Adrenal gland (tissue), 19 donors: ENCODE measurements at places on chromosomes 13 and 19.
A peak's percentile ranks its signal among the peaks of the same experiment; 100 is the strongest.

- peaks cover 5% of the 10 kb centered on the region for H3K27me3 ChIP-seq
- H3K27ac ChIP-seq = no peak overlapping the region
- no peak for DNase-seq
Measured at GRCh38 chr13:113731192-113732175, 27.5 kb upstream of the TMEM255B start.

- no peaks in the 10 kb centered on the region for H3K36me3 ChIP-seq
- H3K27ac ChIP-seq = no peak overlapping the region
- H3K27me3 ChIP-seq = peaks cover 35% of the 10 kb centered on the region
- peaks cover 11% of the 10 kb centered on the region for H3K4me1 ChIP-seq
Measured at GRCh38 chr19:41937525-41938468, 9.5 kb upstream of the ERFL start.

GRCh38 chr13:97559981-97560380, 126.0 kb downstream of the RAP2A start:
- no peak overlapping the region for H3K4me3 ChIP-seq
- H3K4me1 ChIP-seq = no peaks in the 10 kb centered on the region
- no peaks in the 10 kb centered on the region for H3K36me3 ChIP-seq

DNA sequence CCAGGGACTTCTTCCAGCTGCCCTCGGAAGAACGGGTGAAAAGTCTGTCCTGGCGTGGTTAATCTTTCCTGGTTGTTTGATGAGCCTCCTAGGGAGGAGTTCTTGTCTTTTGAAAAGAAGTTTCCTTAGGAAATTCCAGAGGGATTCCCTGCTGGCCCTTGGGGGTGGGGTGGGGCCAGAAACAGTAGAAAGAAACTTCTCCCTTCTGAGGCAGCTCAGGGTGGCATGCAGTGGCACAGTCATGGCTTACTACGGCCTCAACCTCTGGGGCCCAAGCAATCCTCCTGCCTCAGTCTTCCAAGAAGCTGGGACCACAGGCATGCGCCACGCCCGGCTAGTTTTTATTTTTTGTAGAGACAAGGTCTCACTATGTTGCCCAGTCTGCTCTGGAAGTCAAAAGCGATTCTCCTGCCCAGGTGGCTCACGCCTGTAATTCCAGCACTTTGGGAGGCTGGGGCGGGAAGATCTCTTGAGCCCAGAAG, 1.5 kb downstream of the ZNF101 start:
- H3K36me3 ChIP-seq = no peaks in the 10 kb centered on the region
- H3K4me3 ChIP-seq = peak overlapping the region; percentile 95
- H3K4me1 ChIP-seq = peaks cover 5% of the 10 kb centered on the region
- no peaks in the 10 kb centered on the region for H3K27me3 ChIP-seq
- no peak overlapping the region for H3K27ac ChIP-seq

DNA sequence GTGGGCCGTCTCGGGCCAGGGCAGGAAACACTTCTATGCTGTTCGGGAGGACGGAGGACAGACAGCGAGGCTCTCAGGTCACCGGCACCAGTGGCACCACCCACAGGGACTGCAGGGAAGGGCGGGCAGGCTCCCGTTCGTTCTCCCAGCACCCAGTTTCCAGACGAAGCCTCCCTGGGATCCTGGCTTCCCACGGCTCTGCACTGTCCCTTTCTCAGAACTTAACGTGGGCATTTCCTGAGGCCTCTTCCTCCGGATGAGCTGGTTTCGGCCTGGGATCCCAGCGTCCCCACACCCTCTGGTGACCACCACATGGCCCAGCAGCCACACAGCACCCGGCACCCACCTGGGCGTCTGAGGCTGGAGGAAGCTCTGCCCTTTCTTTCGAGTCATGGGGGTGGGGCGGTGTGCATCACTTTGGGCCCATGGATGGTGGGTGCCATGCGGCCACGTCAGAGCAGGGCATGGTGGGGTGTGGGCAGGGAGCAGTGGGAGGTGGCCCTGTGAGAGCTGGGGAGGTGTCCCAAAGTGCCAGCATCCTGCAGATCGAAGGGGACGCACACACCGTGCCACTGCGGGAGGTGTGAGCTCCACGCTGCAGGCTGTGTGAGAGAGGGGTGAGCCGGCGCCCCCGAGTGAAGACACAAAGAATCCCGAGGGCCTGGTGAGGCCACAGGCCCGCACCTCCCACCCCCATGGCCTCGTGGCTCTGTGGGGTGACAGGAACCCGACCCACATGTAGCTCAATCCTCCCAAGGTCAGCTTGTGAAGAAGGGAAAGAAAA, 38.7 kb upstream of the GRTP1 start:
- H3K27me3 ChIP-seq = peaks cover 4% of the 10 kb centered on the region
- no peak overlapping the region for H3K27ac ChIP-seq
- H3K4me3 ChIP-seq = no peak overlapping the region

- H3K36me3 ChIP-seq = peaks cover 91% of the 10 kb centered on the region
- no peak overlapping the region for H3K4me3 ChIP-seq
- DNase-seq = no peak
- peak overlapping the region; percentile 26 for H3K27ac ChIP-seq
Measured at GRCh38 chr19:38709671-38710415, 34.4 kb downstream of the CAPN12 start.

- no peak overlapping the region for H3K27ac ChIP-seq
- no peaks in the 10 kb centered on the region for H3K36me3 ChIP-seq
- H3K4me1 ChIP-seq = no peaks in the 10 kb centered on the region
- no peak overlapping the region for H3K4me3 ChIP-seq
- DNase-seq = no peak
- no peaks in the 10 kb centered on the region for H3K27me3 ChIP-seq
Measured at GRCh38 chr13:64817691-64818090, 2412.4 kb downstream of the PCDH9 start.

GRCh38 chr13:107866032-107866940, 349.1 kb downstream of the LIG4 start:
- H3K27ac ChIP-seq = no peak overlapping the region
- no peaks in the 10 kb centered on the region for H3K36me3 ChIP-seq
- peak; percentile 63 for DNase-seq
- H3K4me1 ChIP-seq = peaks cover 3% of the 10 kb centered on the region
- H3K4me3 ChIP-seq = peak overlapping the region; percentile 28

DNA sequence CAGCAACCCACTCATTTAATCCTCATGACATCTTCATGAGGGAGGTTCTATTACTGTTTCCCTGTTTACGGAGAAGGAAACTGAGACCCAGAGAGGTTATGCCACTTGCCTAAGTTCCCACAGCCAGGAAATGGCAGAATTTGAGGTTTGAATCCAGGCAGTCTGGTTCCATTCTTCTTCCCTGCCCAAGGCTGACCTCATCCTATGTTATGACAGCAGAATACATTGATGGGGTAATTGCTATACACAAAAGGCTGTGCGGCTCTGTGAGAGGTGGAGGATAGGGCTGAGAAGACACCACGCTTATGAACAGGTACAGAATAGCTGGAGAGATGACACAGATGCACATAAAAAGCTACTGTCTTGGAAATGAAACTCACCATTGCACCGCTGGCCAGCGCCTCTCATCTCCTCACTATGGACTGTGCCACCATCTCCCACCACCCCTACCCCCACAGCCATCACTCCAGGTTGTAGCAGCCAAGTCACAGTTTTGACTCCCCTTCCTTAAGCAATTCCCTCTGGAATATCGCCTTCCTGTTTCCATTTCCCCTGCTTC, 11.5 kb downstream of the MAG start:
- no peak for DNase-seq
- no peak overlapping the region for H3K27ac ChIP-seq
- no peaks in the 10 kb centered on the region for H3K27me3 ChIP-seq
- no peak overlapping the region for H3K4me3 ChIP-seq
- H3K36me3 ChIP-seq = no peaks in the 10 kb centered on the region

GRCh38 chr13:33078263-33078662, 62.0 kb downstream of the KL start:
- H3K36me3 ChIP-seq = no peaks in the 10 kb centered on the region
- H3K4me1 ChIP-seq = no peaks in the 10 kb centered on the region
- no peak overlapping the region for H3K27ac ChIP-seq
- no peak for DNase-seq
- H3K27me3 ChIP-seq = no peaks in the 10 kb centered on the region

DNA sequence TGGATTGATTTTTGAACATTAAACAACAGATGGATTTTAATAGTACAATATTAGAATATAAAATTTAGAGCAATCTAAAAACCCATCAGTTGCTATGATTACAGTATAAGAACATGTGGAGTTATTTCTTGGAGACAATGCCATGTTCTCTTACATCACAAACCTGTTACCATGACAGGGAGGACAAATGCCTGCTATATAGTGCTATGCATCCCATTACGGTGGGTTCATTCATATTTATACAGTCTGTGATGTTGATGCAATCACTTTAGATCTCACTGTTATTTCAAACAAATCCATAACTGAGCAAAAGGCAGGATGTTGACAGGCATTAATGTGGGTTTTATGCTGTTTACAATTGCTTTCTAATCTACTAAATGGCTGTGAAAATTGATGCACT, 467.5 kb downstream of the DIAPH3 start:
- DNase-seq = no peak
- H3K36me3 ChIP-seq = no peaks in the 10 kb centered on the region
- no peak overlapping the region for H3K4me3 ChIP-seq
- peaks cover 5% of the 10 kb centered on the region for H3K4me1 ChIP-seq
- no peaks in the 10 kb centered on the region for H3K27me3 ChIP-seq

DNA sequence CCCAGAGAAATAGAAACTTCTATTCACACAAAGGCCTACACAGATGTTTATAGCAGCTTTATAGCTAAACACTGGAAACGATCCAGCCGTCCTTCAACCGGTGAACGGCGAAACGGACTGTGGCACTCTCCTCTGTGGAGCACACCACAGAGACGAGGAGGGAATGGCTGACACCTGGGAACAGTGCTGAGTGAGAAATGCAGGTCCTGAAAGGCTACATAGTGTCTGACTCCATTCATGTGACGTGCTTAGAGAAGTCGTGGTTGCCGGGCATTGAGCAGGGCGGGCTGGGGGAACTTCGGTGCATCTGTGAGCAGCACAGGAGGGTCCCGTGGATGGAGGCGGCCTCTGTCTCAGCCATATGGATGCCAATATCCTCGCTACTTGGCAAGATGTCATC, 3.1 kb upstream of the GRK1 start:
- no peaks in the 10 kb centered on the region for H3K4me1 ChIP-seq
- DNase-seq = no peak
- no peaks in the 10 kb centered on the region for H3K27me3 ChIP-seq
- no peak overlapping the region for H3K27ac ChIP-seq

- H3K27me3 ChIP-seq = no peaks in the 10 kb centered on the region
- H3K4me3 ChIP-seq = no peak overlapping the region
- H3K36me3 ChIP-seq = no peaks in the 10 kb centered on the region
- no peak for DNase-seq
Measured at GRCh38 chr13:24651718-24652345, 28.4 kb upstream of the ATP12A start.

DNA sequence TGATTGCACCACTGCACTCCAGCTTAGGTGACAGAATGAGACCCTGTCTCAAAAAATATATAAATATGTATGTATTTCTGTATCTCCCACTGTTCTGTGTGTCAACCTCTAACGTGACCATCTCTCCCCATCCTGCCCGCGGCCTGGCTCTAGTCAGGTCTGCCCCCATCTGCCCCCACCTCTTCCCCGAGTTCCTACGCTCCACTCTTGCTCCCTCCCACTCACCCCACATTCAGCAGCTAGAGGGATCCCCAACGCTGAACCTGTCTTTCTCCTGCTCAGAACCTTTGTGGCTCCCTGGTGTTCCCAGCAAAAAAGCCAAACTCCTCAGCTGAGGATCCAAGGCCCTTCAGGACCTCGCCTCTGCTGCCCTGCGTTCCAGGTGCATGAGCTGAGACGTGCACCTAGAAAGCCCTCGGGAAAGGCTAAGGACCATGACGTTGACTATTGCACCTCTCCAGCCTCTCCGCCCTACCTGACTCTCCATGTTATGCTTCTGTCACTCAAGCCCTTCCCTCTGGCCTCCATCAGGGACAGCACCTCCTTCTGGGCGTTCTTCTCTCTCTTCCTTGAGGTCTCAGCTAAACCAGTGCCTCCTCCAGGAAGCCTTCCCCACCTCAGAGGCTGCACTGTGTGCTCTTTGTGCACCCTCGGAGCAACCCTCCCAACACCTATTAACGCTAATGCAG, 18.1 kb downstream of the AKT2 start:
- no peak for DNase-seq
- H3K27ac ChIP-seq = no peak overlapping the region
- H3K36me3 ChIP-seq = no peaks in the 10 kb centered on the region
- H3K4me3 ChIP-seq = no peak overlapping the region
- H3K27me3 ChIP-seq = no peaks in the 10 kb centered on the region

- no peak for DNase-seq
- no peak overlapping the region for H3K27ac ChIP-seq
- no peak overlapping the region for H3K4me3 ChIP-seq
Measured at GRCh38 chr13:74661851-74662250, 527.6 kb upstream of the KLF12 start.

DNA sequence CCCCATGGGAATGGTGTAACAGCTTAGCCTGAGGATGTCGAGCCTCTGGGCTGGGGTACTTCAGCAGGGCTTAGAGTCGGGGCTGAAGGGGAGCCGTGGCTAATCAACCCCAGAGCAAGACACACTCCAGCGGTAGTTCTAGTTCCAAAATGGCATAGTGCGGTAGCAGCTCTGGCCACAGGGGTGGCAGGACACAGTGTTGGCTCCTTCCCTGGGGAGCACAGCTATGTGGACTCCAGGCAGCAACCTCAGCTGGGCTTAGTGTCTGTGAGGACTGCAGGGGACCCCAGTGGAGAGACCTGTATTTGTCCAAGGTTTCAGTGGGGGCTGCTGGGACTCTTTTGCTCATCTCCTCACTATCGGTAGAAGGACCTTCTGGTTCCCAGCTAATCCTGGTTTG, 70.8 kb upstream of the PCDH20 start:
- no peaks in the 10 kb centered on the region for H3K27me3 ChIP-seq
- no peak overlapping the region for H3K27ac ChIP-seq
- H3K4me3 ChIP-seq = no peak overlapping the region
- H3K36me3 ChIP-seq = no peaks in the 10 kb centered on the region
- DNase-seq = no peak

DNA sequence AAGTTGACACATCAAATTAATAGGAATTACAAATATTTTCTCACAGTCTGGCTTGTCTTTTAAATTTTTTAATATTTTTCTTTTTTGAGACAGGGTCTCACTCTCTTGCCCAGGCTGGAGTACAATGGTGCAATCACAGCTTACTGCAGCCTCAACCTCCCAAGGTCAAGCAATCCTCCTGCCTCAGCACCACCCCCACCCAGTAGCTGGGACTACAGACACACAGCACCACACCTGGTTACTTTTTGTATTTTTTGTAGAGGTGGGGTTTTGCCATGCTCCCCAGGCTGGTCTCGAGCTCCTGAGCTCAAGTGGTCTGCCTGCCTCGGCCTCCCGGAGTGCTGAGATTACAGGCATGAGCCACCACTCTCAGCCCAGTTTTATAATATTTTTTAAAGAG, 72.0 kb downstream of the SPATA13 start:
- no peak overlapping the region for H3K27ac ChIP-seq
- no peak for DNase-seq
- H3K27me3 ChIP-seq = no peaks in the 10 kb centered on the region

DNA sequence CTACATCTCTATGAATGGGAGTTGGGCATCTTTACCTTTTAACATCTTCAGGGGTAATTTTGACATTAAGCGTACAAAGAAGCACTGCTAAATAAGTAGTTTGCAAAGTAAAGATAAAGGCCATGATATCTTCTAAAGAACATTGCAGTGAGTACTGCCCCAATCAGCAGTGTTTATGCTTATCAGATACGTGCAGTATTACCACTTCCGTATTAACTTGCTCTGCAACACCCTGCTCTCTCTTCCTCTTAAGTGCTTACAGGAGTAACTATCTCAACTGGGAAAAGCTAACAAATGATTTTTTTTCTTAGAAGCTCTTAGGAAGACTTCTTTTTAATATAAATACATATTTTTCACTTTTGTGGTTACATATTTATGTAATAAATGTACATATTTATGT, 793.7 kb upstream of the SLC10A2 start:
- H3K4me3 ChIP-seq = no peak overlapping the region
- no peaks in the 10 kb centered on the region for H3K4me1 ChIP-seq
- H3K27ac ChIP-seq = no peak overlapping the region
- no peak for DNase-seq
- no peaks in the 10 kb centered on the region for H3K36me3 ChIP-seq
- no peaks in the 10 kb centered on the region for H3K27me3 ChIP-seq
